Left ventricle myocardium inferior (tissue), 1 donor: ENCODE measurements at places on chromosomes 3 and 15. TPM values are rescaled to one million over a fixed set of nuclear protein-coding genes. Genes with fewer than 3 reads are reported as not detected.

Gene ARHGEF26
- total RNA-seq, result 1.2 TPM

Gene EPB42
- total RNA-seq, result not detected

GRCh38 chr3:4693620-4694019 lies 200.5 kb downstream of the ITPR1 start:
- DNase-seq, result no peak

GRCh38 chr15:74200412-74200815 lies 2.2 kb downstream of the STRA6 start:
- DNase-seq, result no peak

- no peak for DNase-seq
Measured at GRCh38 chr3:60953351-60953750, 297.9 kb downstream of the FHIT start.
